ENCODE measurements at places on chromosomes 6 and 20. TPM values are rescaled to one million over a fixed set of nuclear protein-coding genes. Genes with fewer than 3 reads are reported as not detected.
A peak's percentile ranks its signal among the peaks of the same experiment; 100 is the strongest.

GRCh38 chr20:52209154-52209571, 17.6 kb upstream of the ZFP64 start:
- H3K27ac ChIP-seq, result no peak overlapping the region
- DNase-seq, result no peak
- H3K36me3 ChIP-seq, result no peaks in the 10 kb centered on the region

GRCh38 chr6:44665143-44665542, 277.6 kb downstream of the CDC5L start:
- H3K4me3 ChIP-seq, result no peak overlapping the region
- H3K36me3 ChIP-seq, result no peaks in the 10 kb centered on the region
- DNase-seq, result no peak

GRCh38 chr6:137351890-137352289, 132.7 kb upstream of the IFNGR1 start:
- H3K27me3 ChIP-seq, result no peaks in the 10 kb centered on the region
- no peak overlapping the region for H3K27ac ChIP-seq
- H3K4me1 ChIP-seq, result no peaks in the 10 kb centered on the region
- no peak for DNase-seq

DNA sequence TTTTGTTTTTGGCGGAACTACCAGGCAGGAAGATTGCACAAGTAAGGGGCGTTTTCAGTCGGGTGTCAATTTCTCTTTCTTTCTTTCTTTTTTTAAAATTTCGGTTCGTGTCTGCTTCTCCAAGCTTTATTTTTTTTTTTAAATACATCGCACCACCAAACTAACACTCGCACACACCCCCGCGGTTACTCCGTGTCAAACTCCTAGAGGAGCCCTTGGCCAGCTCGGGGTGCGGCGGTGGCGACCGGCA, 338 bp downstream of the UTRN start:
- H3K36me3 ChIP-seq, result no peaks in the 10 kb centered on the region
- no peak for DNase-seq
- peaks cover 19% of the 10 kb centered on the region for H3K4me1 ChIP-seq
- peak overlapping the region; percentile 77 for H3K4me3 ChIP-seq

DNA sequence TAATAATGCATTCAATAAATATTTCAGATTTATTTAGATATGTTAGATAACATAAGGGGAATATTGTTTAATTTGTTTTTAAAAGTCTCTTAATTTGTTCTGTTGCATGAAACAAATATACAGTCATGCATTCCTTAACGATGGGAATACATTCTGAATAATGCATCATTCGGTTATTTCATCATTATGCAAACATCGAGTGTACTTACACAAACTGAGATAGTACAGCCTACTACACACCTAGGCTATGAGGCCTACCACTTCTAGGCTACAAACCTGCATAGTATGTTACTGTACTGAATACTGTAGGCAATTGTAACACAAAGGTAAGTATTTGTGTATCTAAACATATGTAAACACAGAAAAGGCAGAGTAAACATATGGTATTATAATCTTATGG, 118.7 kb downstream of the EPHA7 start:
- H3K36me3 ChIP-seq, result no peaks in the 10 kb centered on the region
- no peak for DNase-seq
- H3K27ac ChIP-seq, result no peak overlapping the region
- no peaks in the 10 kb centered on the region for H3K4me1 ChIP-seq
- no peaks in the 10 kb centered on the region for H3K27me3 ChIP-seq

GRCh38 chr6:148401571-148401970, 58.9 kb downstream of the SASH1 start:
- no peak overlapping the region for H3K4me3 ChIP-seq
- H3K27me3 ChIP-seq, result no peaks in the 10 kb centered on the region
- H3K27ac ChIP-seq, result no peak overlapping the region
- no peaks in the 10 kb centered on the region for H3K36me3 ChIP-seq
- DNase-seq, result no peak
- peaks cover 38% of the 10 kb centered on the region for H3K4me1 ChIP-seq

- no peak overlapping the region for H3K27ac ChIP-seq
- no peaks in the 10 kb centered on the region for H3K36me3 ChIP-seq
- H3K27me3 ChIP-seq, result no peaks in the 10 kb centered on the region
- H3K4me3 ChIP-seq, result no peak overlapping the region
- H3K4me1 ChIP-seq, result peaks cover 9% of the 10 kb centered on the region
Measured at GRCh38 chr6:111032484-111033140, 50.8 kb downstream of the RPF2 start.

MYCT1 gene
- 2.0 TPM for total RNA-seq

HLA-DRB1 gene
- total RNA-seq, result 39.3 TPM

CBLN4 gene
- not detected for total RNA-seq

NR2E1 gene
- total RNA-seq, result not detected

OR14J1 gene
- not detected for total RNA-seq

All from suprapubic skin (tissue), 4 donors.